NCI-H524 (cell line): ENCODE measurements at places on chromosomes 4 and X.

GRCh38 chrX:65696613-65697012 is 29.2 kb downstream of the MSN start:
- no peak for DNase-seq

DNA sequence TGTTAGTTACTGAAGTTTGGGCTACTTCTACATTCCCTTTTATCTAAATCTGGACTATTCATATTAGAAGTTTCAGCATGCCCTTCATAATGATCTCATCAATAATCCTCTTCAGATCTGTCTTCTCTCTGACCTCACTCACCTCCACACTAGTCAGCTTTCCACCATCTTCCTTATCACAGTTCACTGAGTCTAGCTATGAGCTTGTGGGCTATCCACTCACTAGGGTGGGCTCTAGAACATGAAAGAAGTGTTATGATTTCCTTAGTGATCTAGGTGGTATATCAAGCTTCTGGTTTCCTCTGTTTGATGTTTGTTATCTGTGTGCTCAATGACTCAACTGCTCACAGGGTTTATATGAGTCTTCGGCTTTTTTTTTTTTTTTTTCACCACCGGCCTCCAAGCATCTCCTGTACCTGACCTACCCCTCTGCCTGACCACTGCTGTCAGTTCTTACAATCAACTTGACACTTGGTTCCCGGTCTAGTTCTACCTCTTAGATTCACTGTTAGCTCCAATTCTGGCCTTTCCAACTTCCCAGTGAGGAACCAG is 103.1 kb downstream of the PAPSS1 start:
- DNase-seq, result no peak

GRCh38 chr4:38101563-38101962 is 141.4 kb downstream of the PTTG2 start:
- DNase-seq, result no peak

GRCh38 chr4:171561419-171561818 is 251.8 kb upstream of the GALNTL6 start:
- DNase-seq, result no peak

- DNase-seq, result no peak
Observed at GRCh38 chr4:24262084-24262483, 322.3 kb downstream of the DHX15 start.

GRCh38 chr4:183355405-183355804 is 33.2 kb upstream of the CLDN24 start:
- no peak for DNase-seq

DNA sequence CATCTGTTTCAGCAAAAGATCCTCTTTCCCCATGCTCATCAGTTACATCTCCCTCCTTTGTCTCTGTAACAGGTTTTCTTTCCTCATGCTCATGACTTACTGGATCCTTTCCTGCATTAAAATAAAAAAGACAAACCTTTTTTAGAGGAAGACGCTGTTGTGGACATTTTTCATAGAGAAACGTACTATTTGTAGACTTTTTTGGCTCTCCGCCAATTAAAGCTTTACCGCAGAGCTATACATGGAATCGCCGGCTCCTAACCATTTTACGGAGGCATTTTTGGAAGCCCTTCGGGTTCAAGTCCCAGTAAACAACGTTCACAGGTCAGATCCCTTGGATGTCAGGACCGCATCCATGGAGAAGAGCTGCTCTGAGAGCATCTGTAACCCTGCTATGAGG is 1.3 kb downstream of the FAM9C start:
- no peak for DNase-seq

- DNase-seq, result no peak
Observed at GRCh38 chr4:140930557-140930956, 174.4 kb upstream of the TBC1D9 start.

DNA sequence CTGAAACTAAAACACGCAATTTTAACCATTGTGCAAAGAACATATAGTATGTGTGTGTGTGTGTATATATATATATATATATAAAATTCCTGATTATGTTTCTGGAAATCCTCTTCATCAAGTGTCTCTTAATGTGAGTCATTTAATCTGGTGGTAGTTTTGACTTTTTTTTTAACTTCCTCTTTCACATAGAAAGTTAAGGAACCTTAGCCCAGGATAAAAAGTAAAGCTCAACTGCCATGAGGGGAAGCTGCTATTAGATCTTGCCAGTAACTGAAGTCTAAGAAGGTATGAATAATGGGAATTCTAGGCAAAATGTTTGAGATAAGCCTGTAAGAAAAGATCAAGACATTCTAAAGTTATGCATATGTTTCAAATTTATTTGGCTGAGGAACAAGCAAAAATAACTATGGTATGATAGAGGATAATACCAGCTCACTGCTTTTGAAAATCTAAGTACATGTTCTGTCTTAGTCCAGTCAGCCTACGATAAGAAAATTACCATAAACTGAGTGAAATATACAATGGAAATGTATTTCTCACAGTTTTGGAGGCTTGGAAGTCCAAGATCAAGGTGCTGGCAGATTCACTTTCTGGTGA is 757.0 kb downstream of the TRAM1L1 start:
- DNase-seq, result no peak

- DNase-seq, result no peak
Observed at GRCh38 chr4:78370631-78371372, 180.8 kb upstream of the ANXA3 start.

DNA sequence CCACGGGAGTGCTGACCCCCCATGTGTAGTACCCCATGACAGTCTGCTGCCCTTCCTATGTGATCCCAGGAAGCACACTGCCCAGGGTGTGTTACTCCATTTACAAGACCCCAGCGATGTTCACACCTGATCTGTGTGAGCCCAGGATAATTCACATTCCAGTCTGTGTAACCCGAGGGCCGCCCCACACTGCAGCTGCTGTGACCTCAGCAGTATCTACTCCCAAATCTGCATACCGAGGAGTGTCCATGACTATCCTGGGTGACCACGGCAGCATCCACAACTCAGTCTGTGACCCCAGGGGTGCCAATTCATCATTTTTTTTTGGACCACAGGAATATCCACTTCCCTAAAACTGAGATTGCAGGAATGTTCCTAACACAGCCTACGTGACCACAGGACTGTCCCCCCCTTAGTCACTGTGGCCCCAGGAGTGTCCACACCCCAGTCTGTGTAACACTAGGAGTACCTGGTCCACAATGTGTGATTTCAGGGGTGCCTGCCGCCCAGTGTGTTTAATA is 7.8 kb upstream of the GLOD5 start:
- no peak for DNase-seq

GRCh38 chrX:140762061-140762460 is 52.5 kb downstream of the LINC00632 start:
- DNase-seq, result peak; percentile 70

GRCh38 chr4:20544645-20545044 is 155.6 kb upstream of the PACRGL start:
- peak; percentile 58 for DNase-seq

DNA sequence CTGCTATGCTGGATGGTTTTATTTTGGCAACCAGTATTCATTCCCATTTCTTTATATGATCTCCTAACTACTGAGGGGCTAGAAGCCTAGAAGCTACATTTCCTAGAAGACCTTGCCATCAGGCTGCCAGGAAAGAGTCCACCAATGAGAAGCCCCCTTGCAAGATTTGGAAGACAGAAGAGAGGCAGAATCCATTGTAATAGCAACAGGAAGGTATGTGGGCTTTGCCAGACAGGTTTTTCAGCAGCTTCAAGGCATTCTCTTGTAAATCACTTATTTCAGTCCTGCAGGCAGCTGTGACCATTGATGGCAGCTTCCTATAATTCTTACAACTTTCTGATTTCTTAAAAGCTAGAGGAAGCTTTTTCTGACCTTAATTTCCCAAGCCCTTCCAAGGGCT is 148.3 kb upstream of the NHS start:
- DNase-seq, result no peak

GRCh38 chr4:89344571-89344970 is 37.0 kb upstream of the GPRIN3 start:
- no peak for DNase-seq

- DNase-seq, result peak; percentile 23
Observed at GRCh38 chrX:145178268-145178667, 69.0 kb upstream of the SPANXN1 start.

- DNase-seq, result no peak
Observed at GRCh38 chr4:82630079-82630478, 68.3 kb upstream of the TMEM150C start.

GRCh38 chr4:7959078-7959477 is 19.4 kb upstream of the AFAP1 start:
- DNase-seq, result no peak

DNA sequence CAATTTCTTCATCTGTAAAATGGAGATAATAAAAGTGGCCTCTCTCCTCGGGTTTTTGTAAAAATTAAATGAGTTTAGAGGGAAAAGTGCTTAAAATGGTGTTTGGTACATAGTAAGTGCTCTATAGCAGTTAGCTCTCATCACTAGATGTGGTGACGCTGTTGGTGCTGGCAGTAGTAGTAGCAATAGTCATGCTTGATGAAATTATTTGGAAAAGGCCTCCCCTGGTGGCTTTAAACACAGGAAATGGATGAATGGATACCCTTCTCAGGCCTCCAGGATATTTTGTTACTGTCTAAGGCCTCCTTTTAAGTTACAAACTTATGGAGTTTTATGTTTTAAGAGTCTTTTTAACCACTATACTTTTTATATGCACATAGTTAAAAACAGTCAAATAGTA is 142.9 kb downstream of the CBR4 start:
- DNase-seq, result no peak

DNA sequence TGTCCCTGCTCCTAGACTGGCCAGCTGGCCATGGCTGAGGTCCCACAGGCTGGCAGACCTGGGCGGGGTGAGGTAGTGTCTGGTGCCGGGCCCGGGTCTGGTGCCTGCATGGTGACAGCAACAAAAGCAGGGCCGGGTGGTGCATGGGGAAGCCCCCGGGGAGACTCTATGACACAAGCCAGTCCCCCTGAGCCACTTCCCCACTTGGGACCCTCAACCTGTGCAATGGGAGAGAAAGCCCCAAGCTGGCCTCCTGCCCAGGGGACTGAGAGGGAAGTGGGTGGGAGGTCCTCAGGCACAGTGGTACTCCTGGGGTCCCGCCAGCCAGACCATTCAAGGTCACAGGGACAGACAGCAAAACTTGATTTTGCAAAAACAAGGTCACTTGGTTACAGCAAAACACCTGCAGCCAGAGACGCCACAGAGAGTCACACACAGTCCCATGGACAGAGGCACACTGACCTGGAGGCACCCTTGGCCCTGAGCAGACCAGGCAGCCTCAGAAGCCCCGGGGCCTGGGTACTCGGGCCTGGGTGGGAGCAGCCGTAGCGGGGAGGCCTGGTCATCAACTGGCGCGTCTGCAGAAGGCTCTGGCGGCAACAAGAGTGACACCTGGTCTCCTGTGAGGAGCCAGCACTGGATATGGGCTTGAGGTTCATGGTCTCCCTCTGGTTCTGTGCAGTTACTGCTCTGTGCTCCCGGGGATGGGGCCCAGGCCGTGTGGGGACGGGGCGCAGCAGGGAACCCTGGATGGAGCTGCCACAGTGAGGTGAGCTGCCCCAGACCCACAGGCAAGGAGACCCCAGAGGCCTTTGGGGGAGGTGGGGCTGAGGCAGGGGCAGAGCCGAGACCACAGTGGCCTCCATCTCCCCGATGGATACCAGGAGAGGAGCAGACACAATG is 60.6 kb downstream of the HTRA3 start:
- no peak for DNase-seq

- DNase-seq, result no peak
Observed at GRCh38 chrX:19683817-19684216, 168.5 kb upstream of the MAP3K15 start.

- DNase-seq, result no peak
Observed at GRCh38 chr4:1449475-1449832, 43.2 kb upstream of the NKX1-1 start.

DNA sequence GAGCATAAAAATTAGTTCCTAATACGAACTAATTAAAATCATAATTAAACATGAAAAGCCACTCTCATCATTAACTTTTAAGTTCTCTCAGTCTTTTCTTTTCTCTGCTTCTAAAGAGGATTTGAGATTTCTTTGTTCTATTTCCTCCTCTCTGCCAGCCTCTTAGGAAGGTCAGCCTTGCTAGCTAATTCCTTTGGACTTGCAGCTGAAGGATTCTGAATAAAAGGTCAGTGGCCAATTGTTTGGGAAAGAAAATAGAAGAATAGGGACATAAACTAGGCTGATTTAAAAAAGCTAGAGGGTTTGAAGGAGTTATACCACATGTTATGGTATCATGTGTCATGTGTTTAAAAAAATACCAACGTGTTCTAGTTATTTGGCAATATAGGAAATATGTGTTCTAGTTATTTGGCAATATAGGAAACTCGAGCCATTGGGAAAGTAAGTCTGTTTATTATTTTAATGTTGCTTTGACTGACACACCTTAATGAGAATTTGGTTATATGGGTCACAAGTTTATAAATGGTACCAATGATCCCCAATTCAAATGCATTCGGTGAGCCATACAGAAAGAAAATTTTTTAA is 1668.7 kb upstream of the PCDH7 start:
- no peak for DNase-seq

DNA sequence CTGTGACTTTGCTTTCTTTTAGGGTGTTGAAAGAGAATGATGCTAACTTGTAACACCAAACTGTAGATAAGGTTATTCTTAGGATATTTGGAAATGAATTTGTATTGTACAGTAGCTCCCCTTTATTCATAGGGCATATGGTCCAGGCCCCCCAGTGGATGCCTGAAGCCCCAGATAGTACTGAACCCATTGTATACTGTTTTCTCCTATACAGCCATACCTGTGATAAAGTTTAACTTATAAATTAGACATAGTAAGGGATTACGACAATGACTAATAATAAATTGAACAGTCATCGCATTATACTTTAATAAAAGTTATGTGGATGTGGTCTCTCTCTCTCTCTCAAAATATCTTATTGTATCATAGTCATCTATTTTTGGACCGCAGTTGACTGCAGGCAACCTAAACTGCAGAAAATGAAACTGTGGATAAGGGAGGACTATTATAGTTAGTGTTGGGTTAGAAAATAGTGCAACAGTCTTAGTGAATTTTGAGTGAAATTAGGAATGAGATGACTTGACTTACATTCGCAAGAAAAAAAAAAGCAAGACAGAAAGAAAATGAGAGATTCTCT is 105.1 kb downstream of the CLDN22 start:
- DNase-seq, result no peak

DNA sequence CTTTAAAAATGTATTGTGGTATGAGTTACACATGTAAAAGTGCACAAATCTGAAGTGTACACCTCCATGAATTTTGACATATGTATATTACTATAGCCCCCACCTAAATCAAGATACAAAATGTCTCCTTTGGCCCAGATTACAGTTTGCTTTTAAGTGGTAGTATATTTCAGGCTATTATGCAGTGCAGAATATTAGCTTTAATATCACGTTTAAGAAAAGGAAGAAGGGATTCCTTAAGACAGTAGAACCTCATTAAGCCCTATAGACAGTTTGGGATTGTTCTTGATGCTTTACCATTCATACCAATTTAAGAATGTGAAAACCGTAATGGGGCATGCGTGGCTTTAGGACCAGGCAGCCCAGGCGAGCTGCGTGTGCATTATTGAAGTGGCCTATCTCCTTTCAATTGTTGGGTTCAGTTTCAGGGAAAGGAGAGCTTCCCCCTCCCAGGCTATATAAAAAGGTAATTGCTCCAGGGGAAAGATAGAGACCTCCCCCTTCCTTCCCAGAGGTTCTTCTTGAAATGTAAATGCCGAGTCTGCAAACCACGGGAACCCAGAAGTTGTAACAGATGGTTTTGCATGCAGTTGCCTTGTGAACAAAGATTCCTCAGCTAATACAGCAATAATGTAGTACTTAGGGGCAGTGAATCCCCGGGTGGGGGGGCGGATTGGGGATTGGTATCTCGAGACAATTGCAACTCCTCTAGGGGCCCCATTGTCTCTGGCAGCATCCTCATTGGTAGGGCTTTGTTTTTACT is 106.1 kb downstream of the UCHL1 start:
- DNase-seq, result peak; percentile 80

- DNase-seq, result no peak
Observed at GRCh38 chr4:186630128-186630527, 74.8 kb upstream of the MTNR1A start.
